Keratinocyte (primary cell): ENCODE measurements at places on chromosomes 7 and 10. TPM values are rescaled to one million over a fixed set of nuclear protein-coding genes. Genes with fewer than 3 reads are reported as not detected.

- DNase-seq, result no peak
- H3K27me3 ChIP-seq, result peaks cover 16% of the 10 kb centered on the region
- H3K4me1 ChIP-seq, result peaks cover 10% of the 10 kb centered on the region
- no peak overlapping the region for H3K27ac ChIP-seq
These were observed 25.6 kb upstream of the GRID1 start for GRCh38 chr10:86391986-86392722.

DNA sequence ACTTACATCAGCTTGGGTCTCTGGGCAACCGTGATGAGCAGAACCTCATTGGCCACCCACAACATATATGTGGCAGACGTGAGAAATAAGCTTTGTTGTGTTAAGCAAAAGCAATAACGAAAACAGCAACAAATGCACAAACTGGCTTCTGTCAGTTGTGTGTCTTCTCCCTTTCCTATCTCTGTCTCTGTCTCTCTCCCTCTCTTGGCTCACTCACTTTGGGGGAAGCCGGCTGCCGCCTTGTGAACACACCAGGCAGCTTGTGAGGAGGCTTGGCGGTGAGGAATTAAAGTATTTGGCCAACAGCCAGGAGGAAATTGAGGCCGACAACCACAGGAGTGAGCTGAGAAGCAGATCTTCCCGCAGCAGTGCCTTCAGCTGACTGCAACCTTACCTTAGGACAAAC, 21.9 kb upstream of the CDCA7L start:
- no peak overlapping the region for H3K4me3 ChIP-seq
- no peaks in the 10 kb centered on the region for H3K36me3 ChIP-seq
- H3K27me3 ChIP-seq, result no peaks in the 10 kb centered on the region
- H3K27ac ChIP-seq, result no peak overlapping the region
- DNase-seq, result no peak
- no peaks in the 10 kb centered on the region for H3K4me1 ChIP-seq

ITPRID1 gene
- polyA plus RNA-seq, result 0.01 TPM in 1 of 3 replicates, not detected in the others

DNA sequence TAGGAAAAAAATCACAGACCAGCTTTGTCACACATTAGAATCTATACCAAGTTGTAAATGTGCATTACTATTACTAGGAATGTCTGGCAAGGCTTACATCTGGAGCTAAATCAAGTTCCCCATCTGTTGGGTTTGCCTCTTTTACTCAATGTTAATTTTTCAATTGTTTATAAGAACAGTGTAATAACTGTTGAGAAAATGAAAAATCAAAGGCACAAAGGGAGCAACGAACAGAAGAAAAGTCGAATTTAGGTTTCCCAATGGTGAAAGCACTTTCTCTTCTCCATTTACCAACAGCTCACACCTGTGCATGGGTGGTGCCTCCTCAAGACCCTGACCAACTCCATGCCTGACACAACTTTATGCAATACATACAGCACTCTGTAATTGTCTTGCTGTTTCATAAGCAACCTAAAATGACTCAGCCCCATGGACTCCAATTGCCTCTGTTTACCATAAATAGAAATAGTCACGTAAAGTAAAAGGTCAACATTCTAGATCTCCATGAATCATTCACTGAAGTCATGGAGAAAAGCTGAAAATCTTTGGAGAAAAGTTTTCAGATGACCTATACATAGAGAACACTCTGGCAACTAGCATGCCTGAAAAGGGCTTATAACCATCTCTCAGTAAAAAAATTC, 95.5 kb upstream of the KCNIP2 start:
- peaks cover 47% of the 10 kb centered on the region for H3K4me1 ChIP-seq
- no peaks in the 10 kb centered on the region for H3K36me3 ChIP-seq
- no peaks in the 10 kb centered on the region for H3K27me3 ChIP-seq

- DNase-seq, result peak; percentile 26
- no peak overlapping the region for H3K27ac ChIP-seq
- no peaks in the 10 kb centered on the region for H3K27me3 ChIP-seq
- H3K4me1 ChIP-seq, result peaks cover 8% of the 10 kb centered on the region
These were observed 390.0 kb downstream of the EXOC4 start for GRCh38 chr7:133642907-133643306.

- peaks cover 27% of the 10 kb centered on the region for H3K4me1 ChIP-seq
- no peak overlapping the region for H3K4me3 ChIP-seq
- H3K27ac ChIP-seq, result no peak overlapping the region
- no peaks in the 10 kb centered on the region for H3K36me3 ChIP-seq
These were observed 6.2 kb downstream of the TACR2 start for GRCh38 chr10:69410487-69410886.

CCDC146 gene
- polyA plus RNA-seq, result 3.0 to 5.7 TPM (median 5.2 TPM) in 3 replicates

GHRHR gene
- not detected in 3 replicates for polyA plus RNA-seq

- no peak within 1 kb of the TSS for H3K4me3 ChIP-seq
- H3K4me1 ChIP-seq, result no peaks in the 10 kb centered on the region
- H3K36me3 ChIP-seq, result no peaks in the 10 kb centered on the region
- no peak for DNase-seq
These were observed at the start of gene NPTX2 for GRCh38 chr7:98617051-98617959. Gene NPTX2, plus strand, starts transcription at chr7:98617285. Its CDS starts 177 bp downstream, at chr7:98617462.

DNA sequence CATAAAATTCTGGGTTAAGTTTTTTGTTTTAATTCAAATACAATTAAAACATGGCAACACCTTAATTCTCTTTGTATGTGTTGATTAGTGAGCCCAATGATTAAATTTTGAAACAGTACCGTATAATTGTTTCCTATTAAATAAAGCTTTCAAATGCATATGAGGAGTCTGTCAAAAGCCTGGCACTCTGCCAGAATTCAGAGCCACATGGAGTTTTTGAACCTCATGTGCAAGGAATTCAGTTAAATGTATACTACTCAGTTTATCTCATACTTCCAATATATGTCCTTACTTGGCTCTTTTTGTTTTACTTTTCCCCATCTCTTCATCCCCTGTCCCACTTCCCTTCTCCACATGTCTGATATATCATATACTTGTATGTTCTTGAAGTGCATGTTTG, 165.6 kb upstream of the FAM3C start:
- H3K36me3 ChIP-seq, result no peaks in the 10 kb centered on the region
- no peak overlapping the region for H3K4me3 ChIP-seq
- no peak overlapping the region for H3K27ac ChIP-seq

GRCh38 chr10:121596689-121597503, 1.3 kb downstream of the FGFR2 start:
- no peaks in the 10 kb centered on the region for H3K27me3 ChIP-seq
- no peak for DNase-seq
- peaks cover 46% of the 10 kb centered on the region for H3K4me1 ChIP-seq

DNA sequence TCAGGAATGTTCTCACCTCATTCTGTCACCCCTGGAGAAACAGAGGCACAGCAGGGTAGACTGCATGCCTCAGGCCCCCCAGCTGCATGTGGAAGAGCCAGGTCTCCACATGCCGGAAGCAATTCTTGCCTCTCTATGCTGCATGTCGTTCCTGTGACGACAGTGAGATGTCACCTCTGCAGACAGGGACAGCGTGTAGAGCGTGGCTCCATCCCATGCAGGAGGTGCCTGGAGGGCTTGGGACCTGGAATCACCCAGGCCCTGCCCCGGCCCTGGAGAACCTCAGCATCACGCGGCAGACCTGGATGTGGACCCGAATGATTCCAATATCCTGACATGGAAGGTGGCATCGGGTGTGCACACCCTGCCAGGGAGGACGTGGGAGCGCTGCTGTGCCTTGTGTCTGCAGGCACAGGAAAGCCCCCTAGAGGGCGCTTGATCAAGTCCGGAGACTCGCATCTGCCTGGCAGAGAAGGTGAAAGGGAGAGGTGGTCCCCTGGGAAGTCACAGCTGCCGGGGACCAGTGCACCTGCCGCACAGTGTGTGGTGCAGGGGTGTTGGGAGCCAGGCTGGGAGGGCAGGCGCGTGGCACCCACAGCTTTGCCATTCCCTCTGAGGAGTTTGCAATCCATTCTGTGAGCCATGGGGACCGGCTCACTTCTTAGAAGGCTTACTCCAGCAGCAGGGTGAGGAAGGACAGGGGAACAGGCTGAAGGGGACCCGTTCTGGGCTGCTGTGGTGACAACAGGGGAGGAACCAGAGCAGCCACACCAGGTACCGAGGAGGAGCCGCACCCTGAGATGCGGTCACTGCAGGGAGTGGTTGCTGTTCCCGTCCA, 45.3 kb upstream of the EN2 start:
- no peak overlapping the region for H3K27ac ChIP-seq
- no peaks in the 10 kb centered on the region for H3K36me3 ChIP-seq
- no peak overlapping the region for H3K4me3 ChIP-seq
- H3K27me3 ChIP-seq, result peaks cover 23% of the 10 kb centered on the region
- no peaks in the 10 kb centered on the region for H3K4me1 ChIP-seq

GRCh38 chr10:120262857-120263547, 194.0 kb upstream of the PLPP4 start:
- H3K4me1 ChIP-seq, result no peaks in the 10 kb centered on the region
- no peak for DNase-seq
- H3K36me3 ChIP-seq, result no peaks in the 10 kb centered on the region
- no peak overlapping the region for H3K27ac ChIP-seq
- no peak overlapping the region for H3K4me3 ChIP-seq
- H3K27me3 ChIP-seq, result peaks cover 4% of the 10 kb centered on the region
